Lower lobe of right lung (tissue), 2 donors: ENCODE measurements at places on chromosomes 5 and 9. TPM values are rescaled to one million over a fixed set of nuclear protein-coding genes. Genes with fewer than 3 reads are reported as not detected.
A peak's percentile ranks its signal among the peaks of the same experiment; 100 is the strongest.

DNA sequence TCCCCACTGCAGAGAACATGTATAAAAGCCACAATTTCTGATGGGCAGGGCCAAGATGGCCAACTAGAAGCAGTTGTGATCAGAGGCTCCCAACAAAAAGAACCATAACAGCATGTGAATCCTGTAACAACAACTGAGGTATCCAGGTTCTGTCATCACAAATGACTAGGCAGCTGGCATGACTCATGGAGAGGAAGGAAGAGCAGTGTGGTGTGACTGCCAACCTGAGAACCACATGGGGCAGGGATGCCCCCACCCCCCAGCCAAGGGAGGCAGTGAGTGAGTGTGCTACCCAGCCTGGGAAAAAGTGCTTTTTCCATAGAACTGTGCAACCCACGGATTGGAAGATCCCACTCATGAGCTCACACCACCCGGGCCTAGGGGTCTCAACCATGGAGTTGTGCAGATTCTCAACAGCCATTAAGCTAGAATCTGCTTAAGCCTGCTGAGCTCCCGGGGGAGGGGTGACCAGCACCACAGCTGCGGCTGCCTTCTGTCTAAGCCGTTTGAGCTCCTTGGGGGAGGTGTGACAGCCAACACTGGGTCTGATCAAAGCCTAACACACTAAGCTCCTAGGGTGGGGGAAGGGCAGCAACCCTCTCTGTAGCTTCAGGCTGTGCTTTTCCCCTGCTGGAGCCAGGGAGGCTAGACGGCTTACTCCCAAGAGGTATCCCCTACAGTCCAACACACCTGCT is 80.1 kb upstream of the DMAC1 start:
- H3K36me3 ChIP-seq: no peaks in the 10 kb centered on the region
- H3K4me1 ChIP-seq: no peaks in the 10 kb centered on the region
- DNase-seq: no peak

DNA sequence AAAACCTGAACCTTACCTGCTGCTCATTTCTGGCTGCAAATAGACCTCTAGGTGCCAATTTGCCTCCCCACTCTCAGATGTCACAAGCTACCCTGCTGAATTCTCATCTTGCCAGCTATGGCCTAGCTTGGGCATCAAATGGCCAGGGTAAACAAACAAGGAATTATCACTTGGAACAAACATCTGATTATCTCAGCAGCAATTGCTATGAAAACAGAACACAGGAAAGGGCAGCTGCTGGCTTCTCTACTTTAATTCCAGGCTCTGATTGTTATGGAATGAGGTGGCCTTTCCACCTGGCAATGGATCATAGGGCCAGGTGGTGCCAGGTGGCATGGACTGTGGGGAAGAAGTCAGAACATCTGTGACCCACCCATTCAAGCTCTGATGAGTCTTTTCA is 505.1 kb downstream of the TLR4 start:
- H3K4me3 ChIP-seq: no peak overlapping the region
- no peak for DNase-seq
- H3K4me1 ChIP-seq: no peaks in the 10 kb centered on the region
- H3K27me3 ChIP-seq: no peaks in the 10 kb centered on the region
- no peaks in the 10 kb centered on the region for H3K36me3 ChIP-seq

GRCh38 chr9:107465467-107466451 is 23.8 kb downstream of the KLF4 start:
- H3K27me3 ChIP-seq: peaks cover 3% of the 10 kb centered on the region
- H3K4me3 ChIP-seq: peak overlapping the region; percentile 72
- H3K4me1 ChIP-seq: peaks cover 14% of the 10 kb centered on the region
- no peaks in the 10 kb centered on the region for H3K36me3 ChIP-seq
- DNase-seq: peak; percentile 83

- H3K27me3 ChIP-seq: no peaks in the 10 kb centered on the region
- no peak overlapping the region for H3K4me3 ChIP-seq
- no peaks in the 10 kb centered on the region for H3K4me1 ChIP-seq
Observed at GRCh38 chr9:98357921-98358535, 102.6 kb upstream of the TBC1D2 start.

Gene PCDHGA5
- 2.8 TPM for total RNA-seq

DNA sequence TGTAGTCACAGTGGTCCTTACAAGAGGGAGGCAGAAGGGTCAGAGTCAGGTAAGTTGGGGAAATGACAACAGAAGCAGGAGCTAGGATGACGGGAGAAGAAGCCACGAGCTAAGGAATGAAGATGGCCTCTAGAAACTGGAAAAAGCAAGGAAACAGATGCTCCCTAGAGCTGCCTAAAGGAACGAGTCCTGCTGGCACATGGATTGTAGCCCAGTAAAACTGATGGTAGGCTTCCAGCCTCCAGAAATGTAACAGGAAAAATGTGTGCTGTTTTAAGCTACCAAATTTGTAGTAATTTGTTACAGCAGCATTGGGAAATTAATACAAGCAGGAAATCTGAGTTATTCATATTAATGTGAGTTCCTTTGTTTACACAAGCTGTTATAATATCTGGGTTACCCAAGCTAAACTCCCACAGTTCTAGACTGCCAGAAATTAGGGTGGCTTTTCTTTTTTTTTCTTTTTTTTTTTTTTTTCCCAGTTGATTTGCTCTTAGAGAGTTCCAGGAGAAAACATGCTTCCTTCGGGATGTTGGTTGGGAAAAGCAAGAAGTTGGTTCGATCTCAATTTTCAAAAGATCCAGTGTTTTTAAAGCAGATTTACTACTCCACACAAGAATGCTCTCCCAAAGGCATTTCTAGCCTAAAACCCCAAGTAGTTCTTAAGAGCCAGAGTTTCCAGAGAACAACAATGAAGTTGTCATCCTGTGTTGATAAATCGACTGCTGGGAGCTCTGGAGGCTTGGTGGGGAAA is 400.0 kb upstream of the SLC24A2 start:
- no peak overlapping the region for H3K27ac ChIP-seq
- no peak for DNase-seq
- no peaks in the 10 kb centered on the region for H3K4me1 ChIP-seq
- no peak overlapping the region for H3K4me3 ChIP-seq
- H3K36me3 ChIP-seq: no peaks in the 10 kb centered on the region

Gene MYORG
- 4.8 TPM for total RNA-seq

- H3K4me1 ChIP-seq: peaks cover 11% of the 10 kb centered on the region
- H3K27ac ChIP-seq: no peak overlapping the region
- H3K4me3 ChIP-seq: peak overlapping the region; percentile 57
Observed at GRCh38 chr5:53381-54174, 38.4 kb upstream of the PLEKHG4B start.

GRCh38 chr5:50435168-50435567 is 5.9 kb downstream of the EMB start:
- no peak overlapping the region for H3K4me3 ChIP-seq
- no peak overlapping the region for H3K27ac ChIP-seq
- no peaks in the 10 kb centered on the region for H3K36me3 ChIP-seq
- peaks cover 2% of the 10 kb centered on the region for H3K4me1 ChIP-seq
- no peak for DNase-seq
- no peaks in the 10 kb centered on the region for H3K27me3 ChIP-seq

DNA sequence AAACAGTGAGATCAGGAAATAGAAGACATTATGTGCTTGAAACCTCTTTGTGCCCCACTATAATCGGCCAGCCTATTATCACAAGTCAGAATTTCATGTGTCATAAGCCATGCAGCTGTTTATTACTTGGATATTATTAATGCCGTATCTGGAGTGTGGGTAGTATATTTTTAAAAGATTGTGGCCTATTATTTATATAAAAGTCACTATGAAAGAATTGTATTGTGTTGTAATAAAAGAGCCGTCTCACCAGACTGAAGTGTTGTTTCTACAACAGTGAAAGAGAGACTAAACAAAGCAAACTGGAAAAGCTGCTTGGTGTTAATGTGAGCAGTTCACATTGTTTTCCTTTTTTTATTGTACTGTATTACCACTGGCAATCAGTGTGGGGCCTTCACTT is 449.1 kb downstream of the PSAT1 start:
- DNase-seq: no peak
- H3K27me3 ChIP-seq: no peaks in the 10 kb centered on the region
- H3K4me1 ChIP-seq: no peaks in the 10 kb centered on the region
- H3K4me3 ChIP-seq: no peak overlapping the region
- H3K27ac ChIP-seq: no peak overlapping the region

Gene ANP32B
- total RNA-seq: 120 TPM
